ENCODE measurements at places on chromosomes 11 and 22.

DNA sequence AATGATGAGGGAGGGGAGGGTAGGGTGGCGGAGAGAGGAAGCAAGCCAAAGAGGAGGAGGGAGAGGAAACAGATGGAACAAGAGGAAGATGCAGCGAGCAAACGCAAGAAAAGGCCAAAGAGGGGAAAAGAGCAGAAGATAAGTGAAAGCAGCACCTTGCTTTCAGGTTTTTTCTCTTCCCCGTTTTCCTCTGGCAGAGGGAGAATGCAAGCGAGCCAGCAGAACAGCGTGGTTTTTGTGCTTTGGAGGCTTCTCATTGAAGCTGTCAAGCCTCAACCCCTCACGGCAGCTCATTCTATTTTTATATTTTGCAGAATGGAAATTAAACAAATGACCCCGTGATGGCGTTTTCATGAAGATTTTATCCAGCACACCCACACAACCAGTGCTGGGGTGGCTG is 67.1 kb upstream of the GRAMD1B start:
- no peak for DNase-seq

DNA sequence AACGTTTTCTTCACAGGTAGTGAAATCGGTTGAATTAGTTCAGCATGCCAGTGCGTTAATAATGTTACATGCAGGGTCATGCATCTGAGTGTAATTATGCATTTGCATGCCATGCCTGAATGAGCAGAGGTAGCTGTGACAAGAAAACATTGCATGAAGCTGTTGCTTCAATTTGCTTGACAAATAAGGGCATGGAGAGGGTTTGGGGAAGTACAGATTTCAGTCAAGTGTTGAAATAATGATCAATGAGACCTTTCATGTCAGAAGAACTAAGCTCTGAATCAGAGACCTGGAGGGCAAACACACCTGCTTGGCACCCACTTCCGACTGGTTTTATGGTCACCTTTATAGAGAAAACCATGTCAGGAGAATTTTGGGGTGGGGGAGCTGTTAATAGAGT is 221.4 kb downstream of the DBX1 start:
- DNase-seq = no peak

GRCh38 chr11:48093795-48094642 is 113.7 kb downstream of the PTPRJ start:
- DNase-seq = no peak

DNA sequence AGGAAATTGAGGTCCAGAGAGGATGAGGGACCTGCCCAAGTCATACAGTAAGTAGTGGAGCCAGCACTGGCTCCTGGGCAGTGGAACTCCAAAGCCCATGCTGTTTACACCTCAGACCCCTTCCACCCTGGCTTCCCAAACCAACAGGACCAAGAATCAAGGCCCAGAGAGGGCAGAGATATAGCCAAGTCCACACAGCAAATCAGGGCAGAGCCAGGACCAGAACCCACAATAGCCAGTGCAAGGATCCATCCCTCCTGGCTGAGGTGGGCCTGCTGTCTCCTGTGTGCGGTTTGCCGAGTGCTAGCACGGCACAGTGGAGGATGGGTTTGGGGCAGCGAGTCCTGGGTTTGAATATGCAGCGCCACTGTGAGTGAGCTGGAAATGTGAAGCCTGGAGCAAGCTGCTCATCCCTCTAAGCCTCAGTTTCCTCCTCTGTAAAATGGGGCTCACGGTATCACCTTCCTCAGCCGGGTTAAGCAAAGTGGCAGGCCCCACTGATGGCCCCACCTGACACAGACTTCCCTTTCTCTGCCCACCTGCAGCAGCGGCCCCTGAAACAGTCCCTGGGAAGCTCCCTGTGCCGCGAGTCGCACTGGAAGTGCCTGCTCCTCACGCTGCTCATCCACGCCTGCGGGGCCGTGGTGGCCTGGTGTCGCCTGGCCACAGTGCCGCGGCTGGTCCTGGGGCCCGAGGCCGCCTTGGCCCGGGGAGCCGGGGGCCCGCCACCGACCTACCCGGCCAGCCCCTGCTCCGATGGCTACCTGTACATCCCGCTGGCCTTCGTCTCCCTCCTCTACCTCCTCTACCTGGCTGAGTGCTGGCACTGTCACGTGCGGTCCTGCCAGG is 2.3 kb downstream of the TMEM151A start:
- no peak for DNase-seq

- DNase-seq = no peak
Observed at GRCh38 chr11:26331911-26332571, at the start of gene ANO3. TSS of gene ANO3 (plus strand) at chr11:26332130. CDS start at chr11:26332276, 146 bp downstream.

DNA sequence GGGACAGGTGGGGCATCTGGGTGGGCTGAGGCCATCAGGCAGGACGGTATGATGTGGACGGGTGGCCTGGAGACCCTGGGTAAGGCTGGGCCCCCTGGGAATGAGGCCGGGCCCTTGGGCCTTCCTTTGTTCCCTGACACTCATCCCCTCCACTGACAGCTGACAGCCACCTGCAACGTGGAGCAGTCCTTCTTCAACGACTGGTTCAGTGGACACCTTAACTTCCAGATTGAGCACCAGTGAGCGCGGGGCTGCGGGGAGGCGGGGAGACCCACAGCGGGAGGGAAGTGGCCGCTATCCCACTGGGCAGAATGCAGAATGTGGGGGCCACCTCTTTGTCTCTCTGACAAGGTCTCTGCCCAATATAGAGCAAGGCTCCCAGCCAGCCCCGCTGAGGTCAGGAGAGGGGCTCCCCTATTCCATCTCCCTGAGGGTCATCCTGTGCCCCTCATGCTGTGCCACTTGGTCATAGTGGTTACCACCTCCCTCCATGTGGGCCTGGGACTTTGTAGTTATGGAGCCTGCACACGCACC is 27.7 kb downstream of the FADS3 start:
- no peak for DNase-seq

GRCh38 chr11:44032299-44033085 is 15.3 kb upstream of the ACCSL start:
- DNase-seq = no peak

DNA sequence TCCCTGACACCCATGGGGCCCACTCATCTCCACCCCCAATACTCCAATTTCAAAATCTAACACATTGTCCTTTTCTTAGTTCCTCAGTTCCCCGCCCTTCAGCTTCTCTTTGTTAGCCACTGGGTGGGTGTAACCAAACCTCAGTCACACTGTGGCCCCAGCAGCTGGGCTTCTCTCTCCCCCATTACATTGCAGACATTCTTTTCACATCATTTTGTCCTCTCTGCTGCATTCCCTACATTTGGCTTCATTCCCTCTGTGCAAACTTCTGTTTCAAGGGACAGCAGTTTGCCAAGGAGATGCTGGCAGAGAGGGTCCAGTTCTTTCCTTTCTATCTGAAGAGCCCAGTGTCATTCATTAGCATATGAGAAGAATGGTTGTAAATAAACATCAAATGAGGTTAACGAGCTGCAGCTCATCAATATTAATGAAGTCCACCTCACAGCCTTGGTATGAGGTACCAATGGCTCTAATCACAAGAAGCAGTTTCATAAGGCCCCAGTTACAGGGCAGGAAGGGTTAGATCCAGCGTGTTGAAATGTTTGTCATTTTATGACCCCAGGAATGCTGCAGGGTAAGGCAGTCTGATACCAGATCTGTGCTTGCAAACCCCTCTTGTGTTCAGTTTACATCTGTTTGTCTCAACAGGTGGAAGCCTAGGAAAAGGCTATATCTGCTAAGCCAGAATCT is 72.3 kb downstream of the ARFGAP2 start:
- DNase-seq = no peak

- DNase-seq = no peak
Observed at GRCh38 chr11:12282676-12283075, 94.7 kb upstream of the PARVA start.

GRCh38 chr11:119791047-119791446 is 62.0 kb upstream of the NECTIN1 start:
- DNase-seq = no peak

DNA sequence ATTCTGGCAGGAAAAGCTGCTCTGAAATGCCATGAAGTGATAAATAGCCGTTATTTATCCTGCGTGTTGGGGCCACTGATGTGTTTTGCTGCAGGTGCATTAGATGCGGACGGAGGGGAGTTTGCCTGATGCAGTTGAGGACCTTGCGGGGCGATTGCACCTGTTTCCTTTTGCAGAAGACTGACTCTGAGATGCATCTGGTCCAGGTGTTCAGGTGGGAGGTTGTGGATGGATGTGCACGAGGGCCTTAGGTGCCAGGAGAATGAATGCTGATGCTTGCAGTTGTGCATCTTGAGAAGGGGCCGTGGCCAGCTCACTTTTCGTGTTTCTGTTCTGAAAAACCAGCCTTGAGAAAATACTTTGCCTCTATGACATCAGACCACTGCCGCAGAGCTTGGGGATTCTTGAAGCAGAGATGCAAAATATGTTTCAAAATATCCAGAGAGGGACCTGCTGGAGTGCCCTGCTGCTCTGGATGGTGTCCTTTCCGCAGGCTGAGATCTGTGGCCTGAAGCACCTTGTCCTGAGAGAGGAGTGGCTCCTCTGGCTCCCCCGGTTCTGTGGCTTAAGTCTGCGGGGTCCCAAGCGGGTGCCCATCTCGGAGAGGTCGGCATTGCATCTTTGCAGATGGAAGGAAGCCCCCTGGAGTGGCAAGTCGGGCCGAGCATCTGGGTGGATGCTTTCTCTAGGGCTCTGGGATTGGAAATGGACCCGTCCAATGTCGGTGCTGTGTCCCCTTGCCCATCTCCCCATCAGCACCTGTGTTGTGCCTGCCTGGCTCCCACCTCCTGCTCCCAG is 1031.1 kb downstream of the TBC1D22A start:
- DNase-seq = no peak

- DNase-seq = no peak
Observed at GRCh38 chr22:48891688-48892577, 935.7 kb downstream of the BRD1 start.

DNA sequence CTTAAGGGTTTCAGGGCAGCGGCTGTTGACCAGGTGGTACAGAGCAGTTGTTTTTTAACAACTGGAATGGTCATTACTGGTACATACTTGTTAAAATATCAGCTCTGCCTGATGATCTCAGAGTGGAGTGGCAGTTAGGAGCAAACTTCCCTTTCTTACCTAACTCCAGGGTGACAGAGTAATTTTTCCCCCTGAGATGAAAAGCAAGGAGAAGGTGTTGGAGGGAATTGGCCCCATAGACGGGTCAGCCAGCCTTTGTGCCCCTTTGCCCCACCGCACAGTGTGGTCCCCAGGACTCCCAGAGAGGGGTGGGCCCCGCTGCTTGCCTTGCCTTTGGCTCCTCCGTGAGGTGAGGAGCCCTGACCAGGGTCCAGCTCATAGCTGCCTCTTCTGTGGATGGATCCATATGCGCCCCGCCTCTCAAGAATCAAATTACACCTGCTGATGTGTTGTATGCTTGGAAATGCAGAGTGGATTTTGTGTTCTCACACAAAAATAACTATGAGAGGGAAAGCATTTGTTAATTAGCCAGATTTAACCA is 27.0 kb upstream of the SORL1-AS1 start:
- no peak for DNase-seq

- DNase-seq = no peak
Observed at GRCh38 chr22:30186041-30186440, 60.5 kb downstream of the LIF start.

DNA sequence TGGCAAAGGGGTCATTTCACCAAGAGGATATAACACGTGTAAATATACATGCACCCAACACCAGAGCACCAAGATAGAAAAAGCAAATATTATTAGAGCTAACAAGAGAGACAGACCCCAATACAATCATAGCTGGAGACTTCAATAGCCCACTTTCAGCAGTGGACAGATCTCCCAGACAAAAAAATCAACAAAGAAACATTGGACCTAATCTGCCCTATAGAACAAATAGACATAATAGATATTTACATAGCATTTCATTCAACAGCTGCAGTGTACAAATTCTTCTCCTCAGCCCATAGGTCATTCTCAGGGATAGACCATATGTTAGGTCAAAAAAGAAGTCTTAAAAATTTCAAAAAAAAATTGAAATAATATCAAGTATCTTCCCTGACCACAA is 312.8 kb downstream of the TTC28 start:
- no peak for DNase-seq

DNA sequence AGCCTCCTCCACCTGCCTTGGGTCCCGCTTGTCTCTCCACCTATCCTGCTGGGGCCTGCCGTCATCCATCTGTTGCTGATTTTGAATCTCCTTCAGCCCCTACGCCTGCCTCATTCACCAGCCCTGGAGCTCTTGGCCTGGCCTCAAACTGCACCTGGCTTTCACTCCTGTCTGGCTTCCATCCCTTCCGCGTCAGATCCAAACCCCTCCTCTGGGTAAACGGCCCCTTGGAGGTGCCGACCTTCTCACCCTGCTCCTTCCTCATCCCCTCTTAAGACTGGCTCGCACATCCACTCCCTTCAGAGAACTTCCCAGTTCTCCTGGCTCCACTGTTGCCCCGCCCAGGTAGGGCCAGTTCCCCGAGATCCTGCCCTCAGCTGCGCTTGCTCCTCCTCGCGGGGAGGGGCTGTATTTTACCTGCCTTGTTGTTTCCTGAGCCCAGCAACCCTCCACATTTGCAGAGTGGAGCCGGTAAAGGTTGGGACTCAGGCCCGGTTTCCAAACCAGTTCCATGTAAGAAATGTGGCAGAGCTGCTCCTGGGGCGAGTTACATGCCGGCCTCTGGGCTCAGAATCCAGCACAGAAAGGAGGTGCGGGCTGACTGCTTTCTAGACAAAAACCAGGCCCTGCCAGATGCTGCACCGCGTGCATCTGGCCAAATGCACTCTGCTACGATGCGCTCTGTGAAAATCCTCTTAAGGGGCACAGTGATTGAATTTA is 13.9 kb upstream of the SHANK2 start:
- DNase-seq = no peak

DNA sequence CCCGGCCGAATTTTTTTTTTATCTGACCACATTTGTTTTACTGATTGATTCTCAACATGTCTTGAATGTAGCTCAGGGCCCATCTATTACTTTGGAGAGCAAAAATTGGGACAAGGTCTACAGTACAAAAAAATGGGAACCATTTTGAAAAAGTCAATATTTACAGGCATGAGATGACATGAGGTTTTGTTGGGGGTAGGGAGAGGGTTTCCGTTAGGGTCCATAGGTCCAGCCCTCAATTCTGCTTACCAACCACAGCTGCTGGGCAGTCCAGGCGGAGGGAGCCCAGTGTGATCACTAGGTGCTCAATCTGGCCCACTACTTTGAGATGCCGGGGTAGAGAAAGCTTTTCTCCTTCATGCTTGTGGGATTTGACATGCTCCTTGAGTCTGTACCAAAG is 18.3 kb downstream of the NRIP3 start:
- DNase-seq = no peak

DNA sequence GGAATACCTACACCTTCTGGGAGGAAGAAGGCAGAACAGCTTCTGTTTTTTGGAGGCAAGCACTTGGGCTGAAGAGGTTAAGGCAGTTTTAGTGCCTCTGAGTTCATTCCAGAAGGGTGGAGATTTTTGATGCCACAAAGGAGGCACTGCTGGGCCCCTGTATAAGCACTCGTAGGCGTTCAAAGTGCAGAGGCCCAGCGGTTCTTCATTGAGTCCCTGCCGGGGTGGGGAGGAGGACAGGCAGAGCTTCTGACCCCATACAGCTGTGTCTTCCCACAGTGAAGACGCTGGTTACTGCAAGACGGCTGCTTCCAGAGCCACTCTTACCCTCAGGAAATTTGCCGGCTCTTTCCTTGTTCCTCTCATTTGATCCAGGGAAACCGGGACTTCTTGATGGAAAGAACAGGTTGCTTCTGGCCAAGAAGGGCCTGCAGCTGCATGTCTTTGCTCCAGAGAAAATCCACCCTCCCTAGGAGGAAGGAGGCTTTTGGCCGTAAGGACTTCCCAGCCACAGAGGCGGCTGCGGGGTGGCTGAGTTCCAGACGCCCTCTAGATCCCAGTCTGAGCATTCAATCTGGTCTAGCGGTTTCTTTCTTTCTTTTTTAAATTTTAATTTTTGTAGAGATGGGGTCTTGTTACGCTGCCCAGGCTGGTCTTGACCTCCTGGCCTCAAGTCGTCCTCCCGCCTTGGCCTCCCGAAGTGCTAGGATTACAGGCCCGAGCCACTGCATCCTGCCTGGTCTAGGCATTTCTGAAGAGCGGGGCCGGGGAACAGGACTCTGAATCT is 9.4 kb downstream of the ADAMTS15 start:
- DNase-seq = no peak

Measured in stimulated activated CD4-positive, alpha-beta T cell treated with anti-CD3 and anti-CD28 coated beads, Interleukin-12 subunit alpha, Interleukin-12 subunit beta, amount 100 ng/mL, for 4 hours (primary cell).